ENCODE measurements at places on chromosomes 2 and 18.
A peak's percentile ranks its signal among the peaks of the same experiment; 100 is the strongest.

DNA sequence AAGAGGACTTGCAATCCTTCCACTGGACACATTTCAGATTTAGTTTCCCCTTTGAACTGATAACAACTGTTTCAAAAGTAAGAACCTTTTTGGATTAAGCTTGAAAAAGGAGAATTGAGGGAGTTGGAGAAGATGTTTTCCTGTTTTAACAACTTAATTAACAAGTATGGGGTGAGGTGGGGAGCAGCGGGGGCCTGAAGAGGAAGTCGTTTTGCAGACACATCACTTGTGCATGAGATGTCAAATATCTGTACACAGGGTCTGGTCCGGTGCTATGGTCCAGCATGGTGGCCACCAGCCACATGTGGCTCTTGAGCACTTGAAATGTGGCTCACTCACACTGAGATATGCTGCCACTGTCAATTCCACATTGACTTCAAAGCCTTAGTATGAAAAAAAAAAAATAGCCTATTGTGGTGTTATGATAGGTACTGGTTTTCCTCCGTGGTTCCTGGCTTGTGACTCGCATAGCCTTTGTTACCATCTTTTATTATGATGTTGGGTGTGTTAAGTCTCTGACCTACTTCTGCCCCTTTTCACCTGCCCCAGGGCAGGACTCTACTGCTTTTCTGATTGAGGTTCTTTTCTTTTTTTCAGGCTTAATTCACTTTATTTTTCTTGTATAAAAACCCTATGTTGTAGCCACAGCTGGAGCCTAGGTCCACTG is 205.5 kb downstream of the BCL2 start:
- DNase-seq: no peak

DNA sequence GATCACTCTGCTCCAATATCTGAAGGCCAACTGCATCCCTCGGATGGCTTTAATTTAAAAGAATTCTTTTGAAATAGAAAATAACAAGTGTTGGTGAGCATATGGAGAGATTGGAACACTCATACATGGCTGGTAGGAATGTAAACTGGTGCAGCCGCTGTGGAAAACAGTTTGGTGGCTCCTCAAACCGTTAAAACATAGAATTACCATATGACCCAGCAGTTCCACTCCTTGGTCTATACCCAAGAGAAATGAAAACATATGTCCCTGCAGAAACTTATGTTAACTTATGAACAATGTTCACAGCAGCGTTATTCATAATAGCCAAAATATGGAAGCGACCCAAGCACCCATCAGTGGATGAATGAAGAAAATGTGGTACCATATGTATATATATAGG is 60.1 kb downstream of the NPAS2 start:
- DNase-seq: no peak

- DNase-seq: no peak
Observed at GRCh38 chr2:72096181-72096580, 51.5 kb downstream of the CYP26B1 start.

DNA sequence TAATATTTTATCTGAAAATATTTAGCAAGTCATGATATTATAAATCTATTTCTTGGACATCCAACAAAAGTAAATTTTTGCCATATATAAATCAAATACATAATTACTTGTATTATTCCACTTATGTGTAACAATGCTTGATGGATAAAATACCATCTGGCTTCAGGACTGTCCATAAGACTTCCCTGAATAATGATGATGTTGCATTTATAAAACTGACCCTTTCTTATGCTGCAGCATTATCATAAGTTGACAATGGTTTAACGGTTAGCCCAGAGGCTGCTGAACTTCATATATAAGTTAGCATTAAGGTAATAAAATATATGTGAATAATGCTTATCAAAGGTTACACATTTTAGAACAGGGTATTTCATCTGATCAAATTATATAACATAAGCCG is 95.4 kb downstream of the CDH2 start:
- DNase-seq: no peak

DNA sequence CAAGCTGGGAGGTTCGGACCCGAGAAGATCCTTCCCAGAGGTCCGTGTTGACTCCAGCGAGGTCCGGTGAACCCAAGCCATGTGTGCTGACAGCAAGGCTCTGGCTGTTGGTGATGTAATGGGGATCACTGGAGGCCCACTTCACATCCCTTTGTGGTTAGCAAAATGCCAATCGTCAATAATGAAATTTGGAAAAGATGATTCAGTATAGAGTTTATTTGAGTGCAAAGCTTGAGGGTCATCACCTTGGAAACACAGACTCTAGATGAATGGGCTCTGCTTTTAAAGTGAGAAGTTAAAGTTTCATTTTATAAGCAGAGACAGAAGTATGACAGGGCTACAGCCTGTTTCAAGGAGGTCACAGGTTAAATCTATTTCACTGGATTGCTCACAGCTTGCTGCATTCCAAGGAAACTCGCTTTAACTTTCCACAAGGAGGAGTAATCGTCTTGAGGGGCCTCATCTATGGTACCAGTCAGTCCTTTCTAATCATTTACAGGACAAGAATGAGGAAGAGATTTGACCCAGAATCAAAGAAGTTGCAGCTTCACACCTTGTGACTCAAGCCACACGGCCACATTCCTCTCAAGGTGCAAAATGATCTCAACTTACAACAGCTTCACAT is 140.5 kb downstream of the TPO start:
- peak; percentile 65 for DNase-seq
